ENCODE measurements at places on chromosomes 3 and 15. TPM values are rescaled to one million over a fixed set of nuclear protein-coding genes. Genes with fewer than 3 reads are reported as not detected.

The SAMD7 gene
- total RNA-seq: not detected

- H3K4me1 ChIP-seq: peaks cover 61% of the 10 kb centered on the region
- H3K27me3 ChIP-seq: no peaks in the 10 kb centered on the region
These were observed 18.1 kb downstream of the H1-8 start for GRCh38 chr3:129560911-129561594.

DNA sequence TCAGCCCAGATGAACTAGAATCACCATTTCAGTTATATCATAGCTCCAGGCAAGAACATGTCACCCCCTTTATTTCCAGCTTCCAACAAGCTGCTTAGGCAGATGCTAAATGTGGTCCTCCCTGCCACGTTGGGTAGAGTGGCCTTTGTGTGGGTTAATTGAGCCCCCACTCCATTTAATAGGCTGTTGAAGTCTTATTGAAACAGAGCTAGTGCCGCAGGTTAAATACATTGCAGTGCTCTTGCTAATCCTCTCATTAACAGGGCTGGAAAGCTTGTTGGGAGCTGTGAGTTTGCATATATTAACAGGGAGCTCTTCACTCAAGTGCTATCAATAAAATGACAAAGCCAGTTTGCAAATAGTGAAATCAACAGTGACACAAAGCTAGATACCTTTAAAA is 248.4 kb upstream of the CMC1 start:
- no peak overlapping the region for H3K4me3 ChIP-seq
- no peaks in the 10 kb centered on the region for H3K36me3 ChIP-seq
- H3K27ac ChIP-seq: no peak overlapping the region
- H3K4me1 ChIP-seq: no peaks in the 10 kb centered on the region

DNA sequence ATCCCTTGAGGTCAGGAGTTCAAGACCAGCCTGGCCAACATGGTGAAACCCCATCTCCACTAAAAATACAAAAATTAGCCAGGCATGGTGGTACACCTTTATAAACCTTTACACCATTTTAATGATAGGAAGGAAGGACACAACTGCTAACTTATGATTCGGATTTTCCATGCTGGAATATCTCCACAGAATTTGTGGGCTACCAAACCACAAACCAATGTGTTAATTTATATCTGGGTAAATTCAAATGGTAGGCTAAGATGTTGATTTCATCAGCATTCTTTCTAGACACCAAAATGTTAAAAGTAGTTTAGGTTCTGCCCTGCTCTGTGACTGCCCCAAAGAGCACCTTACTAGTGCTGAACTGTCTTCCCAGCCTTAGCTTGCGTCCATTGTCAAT is 72.8 kb downstream of the POLQ start:
- no peaks in the 10 kb centered on the region for H3K4me1 ChIP-seq
- DNase-seq: no peak
- H3K36me3 ChIP-seq: no peaks in the 10 kb centered on the region
- H3K4me3 ChIP-seq: no peak overlapping the region
- no peaks in the 10 kb centered on the region for H3K27me3 ChIP-seq

DNA sequence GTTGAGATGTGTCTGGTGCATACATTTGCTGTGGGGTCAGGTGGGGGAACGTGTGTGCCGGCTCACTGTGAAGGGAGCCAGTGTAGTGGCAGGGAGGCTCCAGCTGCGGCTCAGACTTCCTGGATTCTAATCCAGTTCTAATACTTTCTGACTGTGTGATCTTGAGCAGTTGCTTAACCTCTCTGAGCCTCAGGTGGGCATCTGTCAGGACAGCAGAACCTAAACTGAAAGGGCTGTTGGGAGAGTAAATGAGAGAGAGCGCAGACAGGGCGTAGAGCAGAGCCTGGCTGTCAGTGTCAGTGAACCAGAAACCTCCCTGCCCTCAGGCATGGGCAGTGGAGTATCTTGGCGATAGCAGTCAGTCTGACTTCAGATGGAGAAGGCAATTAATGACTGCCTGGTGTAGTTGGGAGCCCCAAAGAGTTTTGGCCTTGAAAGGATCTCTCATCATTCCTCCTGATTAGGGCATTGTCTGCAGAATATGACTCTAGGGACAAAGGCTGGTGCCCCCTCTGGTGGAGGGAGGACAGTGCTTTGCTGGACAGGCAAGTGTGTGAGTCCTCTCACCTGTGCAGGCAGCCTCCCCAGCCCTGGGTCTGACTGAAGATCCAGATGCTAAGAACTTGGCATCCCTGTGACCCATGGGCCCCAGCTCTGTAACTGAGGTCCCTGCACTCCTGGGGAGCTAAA is 9.6 kb downstream of the KBTBD13 start:
- no peak overlapping the region for H3K27ac ChIP-seq
- no peak for DNase-seq
- H3K27me3 ChIP-seq: peaks cover 8% of the 10 kb centered on the region
- peaks cover 13% of the 10 kb centered on the region for H3K36me3 ChIP-seq
- no peak overlapping the region for H3K4me3 ChIP-seq

- DNase-seq: no peak
- H3K27ac ChIP-seq: no peak overlapping the region
- H3K4me3 ChIP-seq: no peak overlapping the region
- no peaks in the 10 kb centered on the region for H3K4me1 ChIP-seq
- no peaks in the 10 kb centered on the region for H3K27me3 ChIP-seq
- H3K36me3 ChIP-seq: peaks cover 8% of the 10 kb centered on the region
These were observed 52.3 kb downstream of the ADAM10 start for GRCh38 chr15:58697220-58697619.

DNA sequence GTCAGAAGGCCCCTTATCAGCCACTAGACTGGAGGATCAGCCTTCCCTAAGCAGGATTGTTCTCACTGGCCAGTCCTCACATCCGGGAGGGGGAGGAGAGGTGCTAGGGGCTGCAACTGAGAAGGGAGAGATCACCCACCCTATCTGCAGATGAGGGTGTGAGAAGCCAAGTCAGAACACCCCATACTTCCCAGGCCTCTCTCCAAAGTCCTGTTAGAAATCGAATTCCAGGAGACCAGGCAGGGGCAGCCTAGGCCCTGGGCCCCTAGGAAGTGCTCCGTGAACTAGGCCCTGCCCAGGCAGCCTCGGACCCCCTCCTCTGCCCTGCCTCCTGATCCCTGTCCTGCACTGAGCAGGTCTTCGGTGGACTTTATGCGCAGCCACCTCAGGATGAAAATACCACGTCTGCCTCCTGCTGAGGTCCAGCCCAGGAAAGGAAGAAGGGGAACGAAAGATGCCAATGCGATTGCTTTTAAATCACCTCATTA is 933 bp downstream of the DZIP1L start:
- no peaks in the 10 kb centered on the region for H3K36me3 ChIP-seq
- peaks cover 18% of the 10 kb centered on the region for H3K4me1 ChIP-seq
- peak; percentile 17 for DNase-seq
- no peaks in the 10 kb centered on the region for H3K27me3 ChIP-seq
- peak overlapping the region; percentile 76 for H3K4me3 ChIP-seq

DNA sequence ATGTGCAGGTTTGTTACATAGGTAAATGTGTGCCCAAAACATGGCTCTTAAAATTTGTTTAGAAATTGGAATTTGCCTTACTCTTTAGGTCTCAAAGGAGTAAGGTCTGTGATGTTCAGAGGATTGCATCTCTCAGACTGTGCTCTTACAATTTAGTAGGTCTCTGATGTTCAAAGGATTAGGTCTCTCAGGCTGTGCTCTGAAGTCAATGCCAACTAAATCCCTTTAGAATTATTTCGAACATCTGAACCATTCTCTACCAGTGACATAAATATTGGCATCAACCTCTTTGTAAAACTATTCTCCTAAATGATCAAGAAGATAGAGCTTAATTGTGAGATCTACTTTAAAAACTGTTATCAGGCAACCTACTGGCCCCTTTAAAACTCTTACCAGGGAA is at the start of gene OR5K1:
Gene OR5K1, plus strand, starts transcription at position 301 of the 400 bp plus-strand sequence. CDS start 6,376 bp downstream, outside the sequence.
- H3K27me3 ChIP-seq: no peaks in the 10 kb centered on the region
- DNase-seq: no peak
- no peaks in the 10 kb centered on the region for H3K36me3 ChIP-seq
- no peak within 1 kb of the TSS for H3K4me3 ChIP-seq
